GM12878 (cell line): ENCODE measurements at places on chromosomes 7 and 10.

DNA sequence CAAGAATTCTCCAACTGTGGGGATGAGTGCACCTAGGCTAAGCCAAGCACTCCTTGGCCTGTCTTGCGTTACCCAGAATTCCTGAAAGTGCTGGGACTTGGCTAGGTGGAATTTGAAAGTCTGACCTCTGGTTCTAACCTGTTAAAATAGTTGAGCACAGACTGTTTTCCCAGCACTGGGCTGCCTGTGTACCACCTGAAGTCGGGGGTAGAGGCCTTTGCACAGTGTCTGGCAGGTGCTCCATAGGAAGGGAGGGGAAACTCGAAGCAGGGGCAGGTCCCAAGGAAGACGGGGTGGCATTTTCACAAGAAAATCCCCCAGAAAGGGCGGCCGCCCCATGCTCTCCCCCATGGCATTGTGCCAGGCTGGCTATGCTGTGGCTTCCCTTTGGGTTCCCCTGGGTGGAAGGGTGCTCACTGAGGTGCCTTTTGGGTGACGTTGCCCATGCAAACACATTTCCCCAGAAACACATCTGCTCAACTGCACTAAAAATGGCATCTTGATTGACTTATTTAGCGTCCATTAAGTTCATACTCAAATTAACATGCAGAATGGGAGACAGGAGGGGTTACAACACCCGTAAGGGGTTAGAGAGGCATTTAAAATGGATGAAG, 62.9 kb downstream of the SYPL1 start:
- H3K4me3 ChIP-seq, result no peak overlapping the region
- DNase-seq, result no peak
- peaks cover 6% of the 10 kb centered on the region; the same call in 1 of the 2 replicates for H3K27me3 ChIP-seq
- H3K4me1 ChIP-seq, result no peaks in the 10 kb centered on the region

GRCh38 chr10:69955211-69955805, 97.3 kb upstream of the MACROH2A2 start:
- H3K27me3 ChIP-seq, result no peaks in the 10 kb centered on the region; the same call in 1 of the 2 replicates
- H3K36me3 ChIP-seq, result no peaks in the 10 kb centered on the region
- no peak overlapping the region for H3K27ac ChIP-seq
- no peak for DNase-seq

DNA sequence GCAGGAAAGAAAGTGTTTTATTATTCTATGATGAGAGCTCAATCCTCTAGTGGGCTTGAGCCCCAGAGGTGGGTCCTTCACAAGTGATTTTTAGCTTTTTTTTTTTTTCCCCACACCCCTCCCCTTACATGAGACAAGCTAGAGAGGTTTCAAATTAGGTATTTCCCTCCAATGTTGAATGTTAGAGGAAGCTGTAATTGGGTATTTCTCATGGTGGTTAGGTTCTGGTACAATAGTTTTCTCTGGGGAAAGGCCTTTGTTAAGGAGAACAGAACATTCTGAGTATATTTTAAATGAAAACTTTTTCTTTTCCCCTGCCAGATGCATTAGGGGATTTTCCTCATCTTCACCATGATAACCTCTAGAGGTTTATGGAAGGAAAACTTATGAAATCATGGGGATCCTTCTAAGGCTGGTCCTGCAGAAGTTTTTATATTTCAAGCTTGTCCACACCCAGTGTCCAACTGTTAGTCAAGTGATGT, 1039.7 kb downstream of the NRG3 start:
- H3K27me3 ChIP-seq, result no peaks in the 10 kb centered on the region
- H3K36me3 ChIP-seq, result no peaks in the 10 kb centered on the region
- DNase-seq, result peak; percentile 55
- H3K4me1 ChIP-seq, result no peaks in the 10 kb centered on the region

DNA sequence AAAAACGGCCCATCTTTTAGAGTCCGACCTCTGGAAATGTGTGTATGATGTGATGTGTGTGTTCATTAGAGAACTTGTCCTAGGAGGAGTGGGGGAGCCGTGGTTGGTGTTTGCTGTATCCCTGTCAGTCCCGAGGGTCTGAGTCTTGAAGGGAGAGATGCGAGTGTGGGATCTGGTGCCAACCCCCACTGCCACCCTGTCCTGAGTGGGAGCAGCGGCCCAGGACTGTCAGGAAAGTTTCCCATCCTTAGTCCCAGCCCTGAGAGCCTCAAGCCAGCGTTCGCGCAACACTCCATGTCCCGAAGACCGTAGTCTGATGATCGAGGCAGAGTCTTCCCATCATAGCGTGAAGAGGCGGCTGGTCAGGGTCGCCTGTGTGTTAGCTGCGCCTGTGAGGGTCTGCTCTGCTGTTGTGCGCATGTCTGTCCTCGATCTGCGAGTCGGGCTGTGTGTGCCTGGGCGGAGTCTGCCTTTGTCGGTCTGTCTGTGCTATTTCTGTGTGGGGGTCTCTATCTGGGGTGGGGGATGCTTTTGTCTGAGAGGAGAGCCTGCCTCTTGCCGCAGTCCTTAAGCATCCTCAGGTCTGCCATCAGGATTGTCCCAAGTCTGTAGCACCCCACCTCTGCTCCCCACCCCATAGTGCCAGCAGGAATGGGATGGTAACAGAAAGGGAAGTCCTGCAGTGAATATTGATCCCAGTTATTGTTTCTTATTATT, 514 bp upstream of the CHAT start:
- H3K27ac ChIP-seq, result no peak overlapping the region
- no peak for DNase-seq
- no peaks in the 10 kb centered on the region for H3K36me3 ChIP-seq
- no peak overlapping the region for H3K4me3 ChIP-seq
- peaks cover 19% of the 10 kb centered on the region for H3K27me3 ChIP-seq

GRCh38 chr7:106405697-106406141, 120.9 kb upstream of the NAMPT start:
- no peaks in the 10 kb centered on the region for H3K36me3 ChIP-seq
- no peak overlapping the region for H3K4me3 ChIP-seq
- H3K27ac ChIP-seq, result no peak overlapping the region
- H3K4me1 ChIP-seq, result peaks cover 3% of the 10 kb centered on the region; the same call in 1 of the 2 replicates

GRCh38 chr10:71981015-71981875, 17.1 kb downstream of the CHST3 start:
- H3K27ac ChIP-seq, result 0 out of 2 replicates have a peak overlapping the region, but pooled peaks have one; percentile 18
- peaks cover 44% of the 10 kb centered on the region for H3K4me1 ChIP-seq
- H3K27me3 ChIP-seq, result no peaks in the 10 kb centered on the region
- H3K36me3 ChIP-seq, result no peaks in the 10 kb centered on the region
- no peak overlapping the region for H3K4me3 ChIP-seq

DNA sequence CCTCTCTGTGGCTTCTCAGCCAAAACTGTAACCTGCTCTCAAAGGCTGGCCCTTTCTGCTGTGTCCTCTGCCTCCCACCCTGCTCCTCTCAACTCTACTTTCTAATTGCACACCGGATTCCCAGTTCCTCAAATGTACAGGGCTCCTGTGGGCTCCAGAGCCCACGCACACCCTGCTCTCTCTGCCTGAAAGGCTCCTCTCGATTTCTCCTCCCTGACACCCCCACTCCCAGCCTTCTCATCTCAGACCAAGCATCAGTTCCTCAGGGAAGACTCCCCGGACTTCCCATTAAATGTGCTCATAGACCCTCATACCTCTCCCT, 111.7 kb upstream of the STEAP1B start:
- no peak for DNase-seq
- H3K4me1 ChIP-seq, result peaks cover 9% of the 10 kb centered on the region
- no peaks in the 10 kb centered on the region; the same call in 1 of the 2 replicates for H3K27me3 ChIP-seq
- H3K36me3 ChIP-seq, result no peaks in the 10 kb centered on the region
- no peak overlapping the region for H3K4me3 ChIP-seq

- no peak overlapping the region for H3K4me3 ChIP-seq
- H3K4me1 ChIP-seq, result no peaks in the 10 kb centered on the region
- H3K36me3 ChIP-seq, result no peaks in the 10 kb centered on the region
- H3K27ac ChIP-seq, result no peak overlapping the region
Observed at GRCh38 chr10:61688551-61689308, 26.0 kb downstream of the CABCOCO1 start.

DNA sequence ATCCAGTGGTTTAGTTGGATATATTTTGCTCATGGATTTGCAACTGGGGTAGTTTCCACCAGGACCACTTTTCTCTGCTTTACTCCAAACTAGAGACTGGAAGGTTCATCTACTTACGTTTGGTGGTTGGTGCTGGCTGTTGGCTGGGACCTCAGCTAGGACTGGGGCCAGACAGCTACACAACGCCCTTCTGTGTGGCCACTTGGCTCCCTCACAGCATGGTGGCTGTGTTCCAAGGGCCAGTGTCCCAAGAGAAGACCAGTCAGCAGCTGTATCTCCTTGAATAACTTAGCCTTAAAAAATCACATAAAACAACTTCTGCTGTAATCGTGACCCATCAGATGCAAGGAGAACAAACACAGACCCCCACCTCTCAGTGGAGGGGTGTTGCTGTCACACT, 4.2 kb upstream of the KCNH2 start:
- peaks cover 2% of the 10 kb centered on the region; the same call in 1 of the 2 replicates for H3K27me3 ChIP-seq
- H3K36me3 ChIP-seq, result no peaks in the 10 kb centered on the region
- no peak overlapping the region for H3K4me3 ChIP-seq
- no peak for DNase-seq
- no peaks in the 10 kb centered on the region for H3K4me1 ChIP-seq
- no peak overlapping the region for H3K27ac ChIP-seq

GRCh38 chr7:97005183-97006054, at the start of gene DLX6:
TSS of gene DLX6 (plus strand) at chr7:97005553. CDS start at chr7:97005978, 425 bp downstream.
- H3K27me3 ChIP-seq, result peaks cover 20% of the 10 kb centered on the region
- DNase-seq, result no peak
- no peak within 1 kb of the TSS for H3K27ac ChIP-seq
- no peak within 1 kb of the TSS; the same call in 1 of the 2 replicates for H3K4me3 ChIP-seq
- H3K4me1 ChIP-seq, result no peaks in the 10 kb centered on the region
